Activated CD4-positive, alpha-beta T cell treated with anti-CD3 and anti-CD28 coated beads, Interleukin-2, amount 10 ng/mL, durations not matched to agents 7 days and 5 days (primary cell): ENCODE measurements at places on chromosomes 16 and 17. TPM values are rescaled to one million over a fixed set of nuclear protein-coding genes. Genes with fewer than 3 reads are reported as not detected.

The TP53TG3F gene
- total RNA-seq, result not detected

The IGFBP4 gene
- 65.2 TPM for total RNA-seq

GRCh38 chr17:9116861-9117568, 95.7 kb downstream of the NTN1 start:
- no peaks in the 10 kb centered on the region for H3K36me3 ChIP-seq
- no peak overlapping the region for H3K4me3 ChIP-seq
- DNase-seq, result no peak
- H3K27ac ChIP-seq, result no peak overlapping the region
- no peaks in the 10 kb centered on the region for H3K27me3 ChIP-seq

GRCh38 chr16:14050291-14051027, 20.7 kb upstream of the MRTFB start:
- DNase-seq, result no peak
- no peaks in the 10 kb centered on the region for H3K36me3 ChIP-seq
- no peak overlapping the region for H3K27ac ChIP-seq
- H3K27me3 ChIP-seq, result peaks cover under 1% of the 10 kb centered on the region
- H3K4me1 ChIP-seq, result no peaks in the 10 kb centered on the region

DNA sequence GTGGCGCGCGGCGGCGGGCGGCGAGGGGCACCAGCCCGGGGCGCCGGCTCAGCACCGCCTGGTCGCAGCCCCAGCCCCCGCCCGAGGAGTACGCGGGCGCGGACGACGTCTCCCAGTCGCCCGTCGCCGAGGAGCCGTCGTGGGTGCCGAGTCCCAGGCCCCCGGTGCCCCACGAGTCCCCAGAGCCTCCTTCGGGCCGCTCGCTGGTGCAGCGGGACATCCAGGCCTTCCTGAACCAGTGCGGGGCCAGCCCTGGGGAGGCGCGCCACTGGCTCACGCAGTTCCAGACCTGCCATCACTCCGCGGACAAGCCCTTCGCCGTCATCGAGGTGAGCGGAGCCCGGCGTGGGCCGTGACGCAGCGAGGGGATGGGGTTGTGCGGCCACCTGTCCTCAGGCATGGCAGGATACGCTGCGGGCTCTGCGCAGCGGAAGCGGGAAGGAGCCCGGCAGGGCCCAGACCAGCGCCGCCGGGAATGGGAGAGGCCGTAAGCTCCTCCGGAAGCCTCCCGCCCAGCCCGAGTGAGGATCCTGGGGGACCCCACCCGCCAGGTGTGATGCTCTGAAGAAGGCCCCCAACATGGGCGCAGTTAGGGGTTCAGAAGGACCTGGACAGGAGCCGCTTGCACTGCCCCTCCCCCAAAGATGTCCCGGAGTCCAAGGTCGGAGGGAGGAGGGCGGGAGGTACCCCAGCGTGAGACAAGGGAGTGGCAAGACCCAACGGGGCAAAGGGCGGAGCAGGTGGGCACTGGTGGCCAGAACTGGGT, 522 bp downstream of the NAGS start:
- peaks cover 32% of the 10 kb centered on the region for H3K4me1 ChIP-seq
- no peak overlapping the region for H3K27ac ChIP-seq
- H3K4me3 ChIP-seq, result peak overlapping the region; percentile 7
- peaks cover 8% of the 10 kb centered on the region for H3K36me3 ChIP-seq
- DNase-seq, result no peak

DNA sequence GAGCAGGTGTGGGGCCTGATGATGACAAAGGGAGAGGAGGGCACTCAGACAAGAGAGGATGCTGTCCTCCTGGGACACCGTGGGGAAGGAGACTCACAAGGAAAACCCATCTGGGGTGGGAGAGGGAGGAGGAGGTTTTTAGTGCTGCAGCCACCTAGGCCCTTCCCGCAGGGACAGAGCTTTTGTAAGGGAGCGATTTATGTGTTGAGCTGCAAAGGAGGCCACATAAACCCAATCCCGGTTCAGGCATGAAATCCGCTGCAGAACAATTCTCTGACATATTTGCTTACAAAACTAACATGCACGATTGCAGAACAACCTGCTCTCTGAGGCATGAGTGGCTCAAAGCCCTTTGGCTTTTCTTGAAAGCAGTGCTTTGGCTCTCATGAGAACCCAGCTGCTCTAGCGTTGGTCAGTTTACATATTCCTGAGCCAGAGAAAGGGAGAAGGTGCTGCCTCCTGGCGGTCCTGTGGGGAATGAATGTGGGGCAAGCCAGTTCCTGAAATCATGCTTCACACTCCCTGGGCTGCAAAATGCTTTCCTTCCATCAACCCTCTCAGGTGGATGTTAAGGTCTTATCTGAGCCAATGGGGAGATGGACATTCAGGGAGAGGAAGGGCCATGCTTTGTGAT, 122.4 kb upstream of the NLRP1 start:
- no peaks in the 10 kb centered on the region for H3K36me3 ChIP-seq
- peaks cover 20% of the 10 kb centered on the region for H3K27me3 ChIP-seq
- DNase-seq, result peak; percentile 53
- H3K27ac ChIP-seq, result no peak overlapping the region

The PEX12 gene
- total RNA-seq, result 5.5 TPM

GRCh38 chr17:50493744-50494143, 14.5 kb upstream of the MYCBPAP start:
- no peaks in the 10 kb centered on the region for H3K36me3 ChIP-seq
- H3K27me3 ChIP-seq, result peaks cover 3% of the 10 kb centered on the region

DNA sequence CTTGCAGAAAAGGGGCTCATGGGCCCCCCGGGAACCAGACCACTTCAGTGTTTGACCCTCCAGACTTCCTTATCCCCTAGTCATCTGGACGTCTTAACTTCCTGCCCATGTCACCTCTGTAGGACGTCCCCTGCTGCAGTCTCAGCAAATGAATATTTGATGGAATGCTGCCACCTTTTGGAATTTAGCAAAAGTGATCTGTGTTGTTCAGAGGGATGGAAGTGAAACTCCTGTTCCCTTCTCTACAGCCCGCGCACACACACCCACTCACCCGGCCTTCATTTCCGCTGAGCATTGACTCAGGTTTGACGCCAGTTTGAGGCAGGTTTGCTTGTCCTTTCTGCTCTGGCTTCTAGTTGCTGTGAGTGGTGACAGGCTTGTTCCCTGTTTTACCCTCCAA, 507.2 kb upstream of the EEF2KMT start:
- no peaks in the 10 kb centered on the region for H3K36me3 ChIP-seq
- H3K27ac ChIP-seq, result no peak overlapping the region
- H3K4me1 ChIP-seq, result no peaks in the 10 kb centered on the region
- H3K4me3 ChIP-seq, result no peak overlapping the region
- no peaks in the 10 kb centered on the region for H3K27me3 ChIP-seq

DNA sequence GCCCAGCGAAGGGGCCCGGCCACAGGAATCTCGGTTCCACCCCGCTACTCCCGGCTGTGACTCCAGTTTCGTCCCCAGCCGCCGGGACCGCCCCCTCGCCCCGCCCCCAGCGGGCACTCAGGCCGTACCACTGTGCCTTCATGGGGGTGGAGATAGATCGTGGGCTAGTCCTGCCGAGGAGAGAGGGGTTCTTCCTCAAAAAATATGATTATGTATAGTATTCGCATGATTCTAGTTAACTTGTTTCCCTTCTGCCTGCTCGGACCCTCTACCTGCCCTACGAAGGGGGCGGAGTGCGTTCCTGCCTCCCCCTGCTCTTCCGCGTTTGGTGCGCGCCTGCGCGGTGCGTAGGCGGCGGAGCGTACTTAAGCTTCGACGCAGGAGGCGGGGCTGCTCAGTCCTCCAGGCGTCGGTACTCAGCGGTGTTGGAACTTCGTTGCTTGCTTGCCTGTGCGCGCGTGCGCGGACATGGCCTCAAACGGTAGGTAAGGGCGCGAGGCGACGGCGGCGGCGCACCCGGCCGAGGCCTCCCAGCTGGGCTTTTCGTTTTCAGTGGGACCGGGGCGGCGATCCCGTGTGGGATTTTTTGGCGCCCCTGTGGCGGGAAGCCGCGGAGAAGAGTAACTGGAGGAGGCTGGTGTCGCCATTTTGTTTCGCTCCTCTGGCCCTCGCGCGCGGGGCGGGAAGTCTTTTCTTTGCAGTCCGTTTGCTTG, at the start of gene FUS:
TSS of gene FUS (plus strand) at position 393 of the 713 bp plus-strand sequence. CDS start at position 469, 76 bp downstream.
- H3K36me3 ChIP-seq, result peaks cover 42% of the 10 kb centered on the region
- peak within 1 kb of the TSS; percentile 99 for H3K27ac ChIP-seq
- peak; percentile 90 for DNase-seq
- peaks cover 51% of the 10 kb centered on the region for H3K4me1 ChIP-seq
- peak within 1 kb of the TSS; percentile 89 for H3K4me3 ChIP-seq
- H3K27me3 ChIP-seq, result no peaks in the 10 kb centered on the region

The KCNH6 gene
- not detected for total RNA-seq

GRCh38 chr17:7222093-7222971, 2.6 kb downstream of the ACADVL start:
- H3K4me1 ChIP-seq, result peaks cover 38% of the 10 kb centered on the region
- peaks cover 27% of the 10 kb centered on the region for H3K36me3 ChIP-seq
- H3K27me3 ChIP-seq, result no peaks in the 10 kb centered on the region
- no peak overlapping the region for H3K4me3 ChIP-seq
- H3K27ac ChIP-seq, result peak overlapping the region; percentile 9

The TNK1 gene
- total RNA-seq, result 2.1 TPM

The KREMEN2 gene
- total RNA-seq, result 0.08 TPM

DNA sequence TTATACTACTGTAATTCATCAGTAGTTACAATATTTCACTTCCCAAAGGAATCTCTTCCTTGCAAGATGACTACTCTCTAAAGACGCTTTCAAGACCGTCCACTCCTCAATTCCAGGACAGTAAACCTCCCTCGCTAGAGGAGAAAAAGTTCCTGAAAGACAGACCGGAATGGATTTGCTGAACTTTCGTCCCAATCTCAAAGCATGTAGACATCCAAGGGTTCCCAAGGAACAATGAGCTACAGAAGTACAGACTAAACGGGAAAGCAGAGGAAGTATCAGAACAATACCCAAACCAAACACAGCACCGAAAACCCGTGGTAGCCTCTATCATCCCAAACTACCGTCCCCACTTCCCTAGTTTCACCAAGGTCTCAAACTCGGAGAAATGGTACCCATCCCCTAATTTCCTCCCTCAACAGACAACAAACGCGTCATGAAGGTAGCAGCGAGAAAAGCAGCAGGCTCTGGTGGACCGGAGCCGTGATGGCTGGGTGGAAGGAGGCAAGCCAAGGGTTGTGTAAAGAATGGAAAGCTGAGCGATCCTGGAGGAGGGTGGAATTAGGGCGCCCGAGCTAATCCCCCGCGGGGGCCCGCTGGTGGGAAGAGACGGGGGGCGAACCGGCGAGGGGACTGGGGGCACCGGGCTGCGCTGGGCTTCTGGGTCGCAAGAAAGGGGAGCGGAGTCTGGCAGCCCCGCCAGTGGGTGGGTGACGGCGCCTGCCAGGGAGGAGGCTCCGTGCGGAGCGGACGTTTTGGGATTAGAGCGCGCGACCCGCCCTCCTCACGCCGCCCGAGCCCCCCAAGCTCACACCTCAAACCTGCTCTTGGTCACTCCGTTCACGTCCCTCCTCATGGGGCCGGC, 647 bp downstream of the FBXL20 start:
- H3K27ac ChIP-seq, result peak overlapping the region; percentile 91
- peak; percentile 14 for DNase-seq
- peaks cover 9% of the 10 kb centered on the region for H3K36me3 ChIP-seq
- H3K4me1 ChIP-seq, result peaks cover 36% of the 10 kb centered on the region

The RAB40B gene
- total RNA-seq, result 1.7 TPM

DNA sequence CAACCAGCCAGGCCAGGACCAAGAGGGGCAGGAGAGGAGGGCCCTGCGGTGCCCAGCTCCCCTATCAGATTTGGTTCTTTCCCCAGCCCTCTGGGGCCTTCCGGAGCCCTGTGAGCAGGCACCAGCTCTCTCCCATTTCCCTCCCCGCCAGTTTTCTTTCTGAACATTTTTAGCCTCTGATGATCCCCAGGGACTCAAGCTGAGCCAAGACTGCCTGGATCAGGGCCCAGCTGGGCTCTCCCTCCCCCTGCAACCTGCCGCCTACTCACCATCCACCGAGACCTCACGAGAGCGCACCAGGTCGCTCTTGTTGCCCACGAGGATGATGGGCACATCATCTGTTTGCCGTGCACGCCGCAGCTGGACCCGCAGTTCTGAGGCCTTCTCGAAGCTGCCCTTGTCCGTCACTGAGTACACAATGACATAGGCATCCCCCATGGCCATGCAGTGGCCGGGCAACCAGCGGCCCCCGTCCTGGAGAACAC, 2.0 kb downstream of the RRAD start:
- peaks cover 39% of the 10 kb centered on the region for H3K27me3 ChIP-seq
- peaks cover 22% of the 10 kb centered on the region for H3K4me1 ChIP-seq
- no peak overlapping the region for H3K27ac ChIP-seq
- H3K36me3 ChIP-seq, result no peaks in the 10 kb centered on the region
